ENCODE measurements at places on chromosomes 4 and X.

DNA sequence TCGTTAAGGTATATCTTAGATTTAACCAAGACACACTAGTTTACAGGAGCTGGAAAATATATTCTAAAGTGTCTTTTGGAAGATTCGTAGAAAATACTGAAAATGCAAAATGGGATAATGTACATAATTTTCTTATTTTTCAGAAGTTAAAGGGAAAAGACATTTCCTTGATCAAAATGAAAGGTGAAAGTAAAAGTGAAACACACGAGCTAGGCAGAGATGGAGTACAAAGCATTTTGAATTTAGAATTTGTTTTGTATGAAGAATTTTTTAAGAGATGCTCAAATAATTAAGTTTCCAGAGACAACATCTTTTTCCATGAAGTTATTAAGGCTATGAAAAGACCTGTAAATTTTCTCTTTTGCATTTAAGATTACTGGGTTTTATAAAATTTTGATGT is 2192.6 kb upstream of the AGA start:
- DNase-seq, result no peak

DNA sequence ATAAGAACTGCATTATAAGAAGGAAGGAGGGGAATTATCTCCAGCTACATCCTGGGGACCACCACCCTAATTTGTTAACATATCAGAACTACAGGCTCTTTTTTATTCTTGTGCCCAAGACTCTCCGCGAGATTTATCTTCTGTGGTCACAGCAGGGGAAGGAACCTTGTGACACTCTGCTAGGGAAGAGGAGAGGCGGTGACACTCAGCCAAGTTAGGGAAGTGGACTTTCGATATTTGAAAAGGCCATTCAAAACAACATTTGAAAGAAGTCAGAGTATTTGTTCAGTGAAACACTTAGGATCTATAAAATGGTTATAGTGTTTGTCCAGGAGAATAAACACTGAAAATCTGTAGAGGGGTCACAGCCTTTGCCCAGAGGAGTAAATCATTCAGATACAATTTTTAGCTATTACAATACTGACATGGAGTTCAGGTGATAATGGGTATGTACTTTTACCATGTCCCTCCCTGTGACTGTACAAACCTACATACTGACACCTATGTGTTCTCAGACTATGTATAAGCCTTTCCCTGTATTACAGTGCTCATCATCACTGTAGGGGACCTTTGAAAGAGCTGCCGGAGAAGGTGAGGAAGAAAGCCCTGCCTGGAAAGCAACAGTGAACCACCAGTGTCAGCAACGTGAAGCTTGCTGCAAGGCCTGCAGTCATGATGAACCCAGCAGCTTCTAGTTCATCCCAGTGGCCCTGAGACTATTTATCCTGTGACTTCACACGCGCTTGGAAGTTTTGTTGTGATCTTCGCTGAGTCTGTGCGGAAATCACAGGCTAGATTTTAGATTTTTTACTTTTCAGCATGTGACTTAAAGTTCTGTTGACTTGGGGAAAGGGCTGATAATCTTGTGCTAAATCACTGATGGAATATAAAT is 8.5 kb upstream of the PTTG2 start:
- no peak for DNase-seq

- DNase-seq, result no peak
Measured at GRCh38 chr4:165351359-165352130, 24.1 kb downstream of the MSMO1 start.

DNA sequence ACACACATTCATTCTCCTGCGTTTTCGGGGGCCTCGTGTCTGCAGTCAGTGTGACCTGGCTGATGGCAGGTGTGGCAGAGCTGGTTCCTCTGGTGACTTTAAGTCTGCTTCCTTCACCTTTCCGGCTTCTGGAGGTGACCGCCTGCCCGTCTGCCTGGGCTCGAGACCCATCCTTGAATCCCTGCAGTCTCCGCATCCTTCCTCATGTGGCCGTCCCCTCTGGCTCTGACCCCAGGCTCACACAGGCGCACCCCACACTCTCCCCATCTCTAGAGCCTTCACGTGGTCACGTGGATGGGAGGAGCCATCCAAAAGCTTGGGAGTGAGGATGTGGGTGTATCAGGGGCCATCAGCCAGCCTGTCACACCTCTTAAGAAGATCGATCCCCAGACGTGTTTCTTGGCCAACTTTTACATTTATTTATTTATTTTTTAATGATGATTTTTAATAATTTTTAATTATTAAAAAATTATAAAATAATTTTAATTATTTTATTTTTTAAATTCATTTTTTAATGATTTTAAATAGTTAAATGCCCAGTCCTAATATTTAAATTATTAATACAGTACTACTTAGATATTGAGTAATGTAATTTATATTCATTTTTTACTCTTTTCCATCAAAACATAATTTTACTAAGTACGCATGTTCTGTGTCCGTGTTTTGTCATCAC is 20.9 kb downstream of the RGS12 start:
- peak; percentile 10 for DNase-seq

GRCh38 chr4:16991450-16991849 is 93.0 kb upstream of the LDB2 start:
- no peak for DNase-seq

GRCh38 chr4:183806341-183806740 is 98.8 kb upstream of the STOX2 start:
- DNase-seq, result no peak

- DNase-seq, result no peak
Measured at GRCh38 chr4:75289914-75290582, 224.2 kb downstream of the RCHY1 start.

- no peak for DNase-seq
Measured at GRCh38 chr4:116183241-116183640, 902.1 kb downstream of the TRAM1L1 start.

GRCh38 chr4:150960818-150961217 is 54.3 kb downstream of the LRBA start:
- peak; percentile 76 for DNase-seq

DNA sequence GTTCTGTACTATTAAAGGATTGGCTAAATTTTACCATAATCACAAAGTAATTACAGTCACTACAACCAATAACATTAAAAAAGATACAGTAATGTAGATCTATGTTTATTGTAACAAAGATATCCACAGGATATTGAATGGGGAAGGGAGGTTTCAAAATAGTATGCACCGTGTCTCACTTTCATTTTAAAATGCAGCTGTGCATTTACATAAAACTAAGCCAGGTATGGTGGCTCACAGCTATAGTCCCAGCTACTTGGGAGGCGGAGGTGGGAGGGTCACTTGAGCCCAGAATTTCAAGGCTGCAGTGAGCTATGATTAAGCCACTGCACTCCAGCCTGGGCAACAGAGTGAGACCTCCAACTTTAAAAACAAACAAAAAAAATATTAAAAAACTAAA is 8.5 kb downstream of the SRP72 start:
- no peak for DNase-seq

DNA sequence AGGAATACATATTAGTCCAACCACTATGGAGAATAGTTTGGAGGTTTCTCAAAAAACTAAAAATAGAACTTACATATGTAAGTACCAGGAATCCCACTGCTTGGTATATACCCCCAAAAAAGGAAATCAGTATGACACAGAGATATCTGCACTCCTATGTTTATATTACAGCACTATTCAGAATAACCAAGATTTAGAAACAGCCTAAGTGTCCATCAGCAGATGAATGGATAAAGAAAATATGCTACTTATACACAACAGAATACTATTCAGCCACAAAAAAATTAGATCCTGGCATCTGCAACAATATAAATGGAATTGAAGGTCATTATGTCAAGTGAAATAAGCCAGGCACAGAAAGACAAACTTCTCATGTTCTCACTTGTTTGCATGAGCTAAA is 27.5 kb upstream of the ABCG2 start:
- no peak for DNase-seq

- DNase-seq, result no peak
Measured at GRCh38 chr4:54017308-54017707, 47.1 kb downstream of the CHIC2 start.

DNA sequence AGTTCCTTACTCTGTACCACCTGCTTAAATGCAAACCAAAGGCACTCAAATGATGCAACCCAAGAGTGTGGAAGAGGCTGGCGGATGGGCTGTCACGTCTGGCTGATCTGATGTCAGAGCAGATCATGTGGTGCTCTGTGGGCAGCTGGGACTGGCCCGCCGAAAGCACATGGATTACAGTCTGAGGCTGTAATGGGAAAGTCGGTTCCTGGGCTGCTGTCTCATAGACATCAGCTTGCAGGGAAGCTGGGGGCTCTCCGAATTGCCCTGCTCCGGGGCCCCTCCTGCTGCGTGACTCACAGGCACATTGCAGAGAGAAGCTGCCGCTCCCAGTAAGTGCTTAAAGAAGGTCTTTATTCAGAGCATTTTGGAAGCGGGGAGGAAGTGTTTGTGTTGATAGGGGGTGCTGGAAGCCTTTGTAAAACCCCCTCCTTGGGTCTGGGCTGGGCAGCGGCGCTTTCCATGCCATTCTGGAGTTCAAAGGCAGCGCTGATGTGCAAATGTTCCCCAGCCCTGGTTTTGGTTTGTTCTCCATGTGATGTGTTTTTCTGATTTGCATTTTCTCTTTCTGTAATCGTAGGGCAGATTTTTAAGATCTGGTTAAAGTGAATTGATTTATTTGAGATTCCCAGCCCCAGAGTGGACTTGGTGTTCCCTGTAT is 181.1 kb downstream of the LARP7 start:
- DNase-seq, result peak; percentile 63

DNA sequence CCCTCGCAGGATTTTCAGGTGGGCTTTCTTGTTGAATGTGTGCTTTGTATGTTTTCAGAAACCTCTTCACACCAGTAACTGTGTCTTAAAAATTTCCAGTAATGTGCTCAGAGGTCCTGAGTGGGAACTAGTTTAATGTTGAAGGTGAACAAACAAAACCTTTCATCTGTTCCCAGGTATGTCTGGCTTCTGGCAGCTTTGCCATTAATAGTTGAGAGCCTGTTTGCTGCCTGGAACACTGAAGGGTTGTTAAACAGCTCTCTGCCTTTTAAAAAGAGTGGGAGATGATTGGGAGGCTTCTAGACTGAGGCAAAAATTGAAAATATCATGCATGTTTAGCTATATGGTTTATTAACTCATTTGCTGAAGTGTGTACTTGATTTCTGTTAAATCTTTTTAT is 161.2 kb upstream of the AGTR2 start:
- no peak for DNase-seq

- DNase-seq, result no peak
Measured at GRCh38 chrX:150980711-150981110, 2.4 kb upstream of the HMGB3 start.

DNA sequence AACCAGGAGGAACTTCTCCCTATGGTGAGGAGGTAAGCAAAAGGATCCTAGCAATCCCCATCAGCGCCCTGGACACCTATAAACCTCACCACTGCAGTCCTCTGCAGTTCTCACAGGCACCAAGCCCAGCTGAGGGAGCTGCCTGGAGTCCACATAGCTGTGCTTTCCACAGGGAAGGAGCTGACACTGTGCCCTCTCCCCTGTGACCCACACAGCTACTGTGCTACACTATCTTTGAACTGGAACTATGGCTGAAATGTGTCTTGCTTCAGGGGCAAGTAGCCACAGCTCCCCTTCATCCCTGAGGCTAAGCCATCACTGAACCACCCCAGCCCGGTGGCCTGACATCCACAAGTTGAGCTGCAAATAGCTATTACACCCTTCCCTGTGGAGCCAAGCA is 208.5 kb upstream of the RPL34 start:
- DNase-seq, result no peak

GRCh38 chr4:67531379-67531962 is 13.8 kb downstream of the CENPC start:
- DNase-seq, result no peak

DNA sequence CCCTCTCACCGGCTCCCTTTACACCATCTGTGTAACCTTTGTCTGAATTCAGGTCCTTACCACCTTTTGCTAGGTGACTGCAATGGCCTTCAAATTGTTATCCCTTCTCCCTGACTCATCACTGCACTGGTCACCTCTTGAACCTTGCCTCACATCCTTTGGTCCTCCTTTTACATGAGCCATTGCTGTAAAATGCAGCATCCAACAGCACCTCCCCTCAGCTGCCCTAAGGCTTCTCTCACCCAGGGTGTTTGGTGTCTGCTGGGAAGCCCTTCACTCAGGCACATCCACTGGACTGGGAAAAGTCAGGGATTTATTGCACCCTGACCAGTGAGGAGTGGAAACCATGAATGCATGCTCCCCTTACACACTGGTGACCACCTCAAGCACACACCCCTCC is 192.5 kb upstream of the GATB start:
- no peak for DNase-seq

DNA sequence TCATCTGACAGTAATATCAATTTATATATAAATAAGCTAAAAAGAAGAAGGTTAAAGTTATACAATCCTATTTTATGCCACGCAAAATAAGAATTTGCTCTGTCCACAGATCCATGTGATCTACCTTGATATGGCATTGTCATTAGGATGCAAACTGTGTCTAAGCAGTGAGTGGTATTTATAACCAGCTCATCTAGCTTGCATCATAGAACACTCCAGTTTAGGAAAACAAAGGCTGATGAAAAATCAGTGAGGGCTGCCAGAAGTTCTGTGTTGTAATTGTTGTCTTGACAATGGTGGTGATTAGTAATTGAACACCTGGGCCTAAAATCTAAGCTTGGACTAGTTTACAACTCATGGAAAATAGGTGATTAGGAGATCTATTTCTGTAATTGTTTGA is 111.0 kb downstream of the CPE start:
- no peak for DNase-seq

DNA sequence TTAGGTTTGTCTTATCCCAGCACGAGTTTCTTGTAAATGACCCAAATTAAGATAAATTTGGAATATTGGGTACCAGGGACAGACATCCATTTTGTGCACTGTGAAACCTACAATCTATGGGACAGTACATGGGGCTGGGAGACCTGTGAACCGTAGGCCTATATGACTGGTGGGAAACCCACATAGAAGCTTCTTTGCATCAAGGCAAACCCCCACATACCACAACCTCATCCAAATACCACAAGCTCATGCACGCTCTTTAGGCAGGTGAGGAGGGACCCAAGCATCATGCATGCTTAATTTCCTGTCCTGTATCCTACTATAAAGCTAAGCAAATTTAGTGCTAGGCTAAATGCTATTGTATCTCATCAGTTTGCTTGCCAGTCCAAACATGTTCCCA is 47.8 kb downstream of the NIPAL1 start:
- no peak for DNase-seq

Data from stimulated activated CD8-positive, alpha-beta memory T cell treated with anti-CD3 and anti-CD28 coated beads, Interleukin-4, amount 100 ng/mL, for 48 hours (primary cell).